Endothelial cell (in vitro differentiated cells): ENCODE measurements at places on chromosomes 11 and 22.

- DNase-seq, result no peak
These were observed 1335.9 kb downstream of the TBC1D22A start for GRCh38 chr22:48098243-48098920.

DNA sequence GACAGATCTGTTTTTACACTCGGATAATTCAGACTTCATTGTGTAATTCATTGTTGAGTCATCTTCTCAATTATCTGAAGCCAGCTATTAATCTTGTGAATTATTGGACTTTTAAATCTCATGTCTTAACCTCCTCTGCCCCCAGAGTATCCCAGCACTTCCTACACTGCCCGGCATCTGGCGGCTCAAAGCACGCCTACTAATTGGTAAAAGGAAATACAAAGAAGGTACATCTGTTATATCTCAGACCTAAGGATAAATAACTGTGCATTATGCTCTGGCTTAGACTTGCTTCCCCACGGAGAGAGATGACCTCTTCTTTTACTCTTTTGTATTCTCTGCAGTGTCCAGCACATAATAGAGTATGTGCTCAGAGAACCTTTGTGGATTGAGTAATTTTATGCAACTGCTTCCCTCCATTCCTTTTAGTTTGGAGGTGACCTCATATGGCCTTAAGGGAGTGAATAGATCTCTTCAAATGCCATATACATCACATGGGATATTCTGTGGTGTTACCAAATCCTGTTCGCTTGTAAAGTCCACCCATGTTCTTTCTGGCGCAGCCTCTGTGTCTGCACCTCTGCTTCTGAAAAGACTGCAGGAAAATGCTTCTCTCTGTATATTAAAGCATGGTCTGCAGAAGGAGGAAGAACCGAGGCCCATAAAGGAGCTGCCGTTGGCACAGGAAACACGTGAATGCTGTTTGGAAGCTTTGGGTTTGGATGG lies 125.6 kb upstream of the SORL1-AS1 start:
- no peak for DNase-seq

- no peak for DNase-seq
These were observed 149.4 kb downstream of the SNX19 start for GRCh38 chr11:130766650-130767565.

DNA sequence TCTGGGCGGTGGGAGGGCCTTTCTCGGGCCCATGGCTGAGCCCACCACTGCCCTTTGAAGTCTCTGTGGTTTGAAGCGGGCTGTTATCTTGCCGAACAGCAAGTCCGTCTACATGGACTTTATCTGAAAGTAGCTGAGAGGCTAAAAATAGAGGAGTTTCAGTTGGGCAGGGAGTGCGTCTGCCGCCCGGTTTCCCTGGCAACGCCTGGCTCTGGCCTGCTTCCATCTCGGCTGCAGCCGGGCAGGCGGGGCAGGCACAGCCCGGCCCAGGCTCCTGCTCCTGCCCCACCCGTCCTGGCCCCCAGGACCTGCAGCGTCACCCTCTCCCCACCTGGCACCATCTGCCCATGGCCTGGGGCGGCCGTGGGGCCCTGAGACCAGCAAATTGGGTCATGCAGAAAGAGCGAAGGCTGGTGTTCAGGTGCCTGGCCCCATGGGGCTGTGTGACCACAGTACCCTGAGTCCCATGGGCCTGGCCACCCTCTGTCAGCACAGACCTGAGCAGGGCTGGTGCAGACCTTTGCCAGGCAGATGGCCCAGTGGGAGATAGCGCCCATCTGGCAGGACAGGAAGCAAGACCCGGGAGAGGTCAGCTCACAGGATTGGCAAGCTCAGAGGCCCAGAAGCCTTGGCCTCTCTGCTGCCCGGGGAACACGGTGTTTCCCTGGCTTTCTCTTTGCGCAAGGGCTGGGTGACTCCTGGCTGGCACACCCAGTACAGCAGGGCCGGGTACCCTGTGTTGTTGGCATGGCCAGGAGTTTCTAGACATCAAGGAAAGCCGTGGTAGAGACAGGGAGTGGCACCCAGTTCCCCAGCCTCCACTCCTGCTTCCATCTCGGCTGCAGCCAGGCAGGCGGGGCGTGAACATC lies 79.1 kb upstream of the KCNQ1OT1 start:
- peak; percentile 2 for DNase-seq

DNA sequence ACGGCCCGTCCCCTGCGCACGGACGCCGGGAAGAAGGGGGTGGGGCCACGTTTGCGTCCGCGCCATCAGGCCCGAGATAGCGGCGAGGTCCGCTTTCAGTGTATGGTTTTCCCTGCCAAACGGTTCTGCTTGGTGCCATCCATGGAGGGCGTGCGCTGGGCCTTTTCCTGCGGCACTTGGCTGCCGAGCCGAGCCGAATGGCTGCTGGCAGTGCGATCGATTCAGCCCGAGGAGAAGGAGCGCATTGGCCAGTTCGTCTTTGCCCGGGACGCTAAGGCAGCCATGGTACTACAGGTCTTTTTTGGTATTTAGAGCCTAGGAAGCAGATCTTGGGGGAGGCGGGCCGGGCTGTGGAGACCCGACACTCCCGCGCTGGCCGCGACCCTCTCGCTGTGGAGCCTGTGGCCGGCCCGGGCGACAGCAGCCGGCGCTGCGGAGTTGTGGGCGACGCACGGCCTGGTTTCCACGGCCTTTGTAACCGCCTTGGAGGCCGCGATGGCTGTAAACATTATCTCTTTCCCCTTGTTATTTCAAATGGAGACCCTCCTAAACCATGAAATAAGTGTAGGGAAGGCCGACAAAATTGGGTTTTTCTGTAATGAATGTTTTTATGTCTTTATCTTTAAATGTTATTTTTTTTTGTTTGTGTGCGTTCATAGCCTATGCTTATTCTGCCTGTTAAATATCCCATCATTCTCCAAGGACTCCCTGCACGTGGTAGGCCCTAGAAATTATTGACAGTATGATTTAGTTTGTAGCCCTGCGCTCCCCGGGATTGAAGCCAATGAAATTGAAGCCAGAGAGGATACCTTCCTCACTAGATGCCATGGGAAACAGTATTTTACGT lies at the start of gene AASDHPPT:
Gene AASDHPPT, plus strand, starts transcription at position 54 of the 847 bp plus-strand sequence. Its CDS starts 49 bp downstream, at position 103.
- peak; percentile 54 for DNase-seq

DNA sequence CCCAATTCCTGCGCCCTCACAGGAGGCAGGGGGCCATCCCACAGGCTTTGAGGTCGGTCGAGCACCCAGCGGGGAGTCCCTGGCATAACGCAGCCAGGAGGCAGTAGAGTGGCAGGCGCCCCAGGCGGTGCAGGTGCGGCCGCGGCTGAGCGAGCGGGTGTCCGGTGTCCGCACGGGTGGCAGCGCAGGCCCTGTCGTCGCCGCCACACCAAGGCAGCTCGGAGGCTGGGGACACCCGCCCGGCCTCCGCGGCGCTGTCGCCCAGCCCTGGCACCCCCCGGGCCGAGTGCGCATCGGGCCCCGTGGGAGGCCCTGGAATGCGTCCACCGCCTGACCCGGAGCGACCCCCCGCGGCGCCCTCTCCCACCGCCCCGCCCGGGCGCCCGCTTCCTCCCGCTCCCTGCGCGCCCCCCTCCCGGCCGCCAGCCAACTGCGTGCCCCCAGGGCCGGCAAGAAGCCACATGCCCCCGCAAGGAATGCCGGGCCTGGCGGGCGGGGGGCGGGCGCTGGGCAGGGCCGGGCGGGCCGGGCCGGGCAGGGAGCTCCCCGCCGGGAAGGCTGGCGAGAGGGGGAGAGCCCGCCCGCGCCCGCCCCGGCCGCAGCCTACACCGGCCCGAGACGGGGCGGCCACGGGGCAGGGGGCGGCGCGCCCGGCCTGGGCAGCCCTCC lies 33.9 kb downstream of the PRDM11 start:
- DNase-seq, result peak; percentile 49

GRCh38 chr11:64352099-64352994 lies 6.6 kb upstream of the RPS6KA4 start:
- DNase-seq, result no peak

GRCh38 chr11:128399251-128400121 lies 187.9 kb downstream of the ETS1 start:
- no peak for DNase-seq

GRCh38 chr22:40973144-40973543 lies 22.0 kb downstream of the RBX1 start:
- DNase-seq, result no peak

DNA sequence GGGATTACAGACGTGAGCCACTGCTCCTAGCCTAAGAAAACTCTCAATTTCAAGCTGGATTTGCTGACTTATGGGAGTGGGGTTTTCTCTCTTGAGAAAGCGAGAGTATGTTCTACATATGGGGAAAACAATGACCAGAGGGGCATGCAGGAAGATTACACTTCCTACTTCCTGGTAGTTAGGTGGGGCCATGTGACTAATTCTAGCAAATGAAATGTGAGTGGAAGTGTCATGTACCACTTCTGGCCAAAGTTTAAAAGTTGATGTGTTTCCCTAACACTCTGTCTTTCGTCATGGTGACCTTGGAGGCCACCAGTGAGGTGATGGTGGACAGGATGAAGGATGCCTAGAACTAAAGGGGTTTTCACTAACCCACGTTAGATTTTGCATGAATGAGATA lies 50.5 kb downstream of the PARVG start:
- DNase-seq, result no peak

DNA sequence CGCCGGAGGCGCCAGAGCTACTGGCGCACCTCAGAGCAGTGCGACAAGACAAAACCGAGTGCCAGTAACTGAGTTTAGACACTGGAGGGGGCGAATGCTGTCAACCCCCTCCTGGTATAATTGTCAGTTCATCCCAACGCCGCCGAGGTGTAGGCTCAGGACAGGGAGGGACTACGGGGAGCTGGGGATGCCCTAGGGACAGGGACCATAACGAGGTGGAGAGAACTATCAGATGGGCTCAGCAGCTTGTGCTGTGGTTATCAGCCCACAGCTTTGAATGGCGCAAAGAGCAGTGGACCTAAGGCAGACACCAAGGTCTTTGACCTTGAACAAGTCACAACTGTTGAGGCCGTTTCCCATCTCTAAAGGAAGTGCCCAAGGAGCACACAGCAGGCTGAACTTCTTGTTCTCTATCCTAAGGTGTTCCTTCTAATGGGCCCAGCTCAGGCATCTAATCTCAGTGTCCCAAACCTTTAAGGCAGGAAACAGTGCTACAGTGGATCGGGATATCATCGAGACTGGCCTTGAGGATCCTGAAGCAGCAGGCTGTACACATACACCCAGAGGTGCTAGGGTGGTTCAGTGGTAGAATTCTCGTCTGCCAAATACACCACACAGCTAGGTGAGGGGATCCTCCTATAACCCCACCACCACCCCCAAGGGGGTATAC lies 958 bp upstream of the TUT1 start:
- no peak for DNase-seq

DNA sequence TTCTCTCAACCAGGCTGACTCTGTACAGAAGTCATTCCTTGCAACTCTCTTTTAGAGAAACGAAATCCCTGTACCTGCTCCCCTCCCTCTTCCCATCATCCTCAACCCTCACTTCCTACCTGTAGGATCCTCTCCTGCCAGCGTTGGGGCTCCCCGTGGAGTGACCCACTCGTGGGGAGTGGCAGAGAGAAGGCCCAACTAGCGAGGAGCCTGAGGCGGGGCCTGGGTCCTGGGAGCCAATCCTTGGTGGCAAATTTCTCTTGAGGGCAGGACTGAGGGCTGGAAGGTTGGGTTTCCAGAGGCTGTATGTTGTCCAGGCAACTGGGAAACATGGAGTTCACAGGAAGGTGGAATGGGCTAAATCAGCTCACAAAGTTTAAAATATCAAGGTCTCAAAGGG lies 10.4 kb downstream of the NHERF4 start:
- peak; percentile 58 for DNase-seq

DNA sequence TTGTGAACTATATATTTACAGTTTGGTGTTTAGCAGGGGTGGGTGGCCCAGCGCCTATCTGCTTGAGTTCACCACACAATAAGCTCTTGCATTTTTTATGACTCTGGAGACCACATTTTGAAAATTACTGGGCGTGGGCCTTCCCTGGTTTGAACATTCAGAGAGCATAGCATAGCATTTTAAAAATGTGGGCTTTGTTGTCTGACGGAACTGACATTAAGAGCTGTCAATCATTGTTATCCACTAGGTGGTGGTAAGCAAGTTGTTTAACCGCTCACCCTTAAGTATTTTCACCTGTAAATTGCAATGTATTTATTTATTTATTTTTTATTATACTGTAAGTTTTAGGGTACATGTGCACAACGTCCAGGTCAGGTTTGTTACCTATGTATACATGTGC lies 1.0 kb downstream of the NLRP14 start:
- DNase-seq, result no peak

DNA sequence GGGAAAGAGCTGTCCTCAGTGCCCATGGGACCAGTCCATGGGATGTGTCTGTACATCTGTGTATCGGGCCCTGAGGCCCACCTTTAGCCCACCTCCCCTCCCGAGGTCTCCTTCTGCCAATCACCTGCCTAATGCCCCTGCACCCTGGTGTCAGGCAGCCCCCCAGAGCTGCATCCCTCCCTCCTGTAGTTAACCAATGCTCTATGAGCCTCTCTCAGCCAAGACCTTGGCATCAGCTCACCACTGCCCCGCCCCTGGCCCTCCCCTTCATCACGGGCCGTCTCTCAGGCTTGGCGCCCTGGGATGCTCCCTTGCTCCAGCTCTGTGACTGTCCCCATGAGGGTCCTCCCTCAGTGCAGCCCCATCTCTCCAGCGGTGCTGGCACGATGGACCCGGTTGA lies 18.5 kb downstream of the MGAT3 start:
- no peak for DNase-seq

DNA sequence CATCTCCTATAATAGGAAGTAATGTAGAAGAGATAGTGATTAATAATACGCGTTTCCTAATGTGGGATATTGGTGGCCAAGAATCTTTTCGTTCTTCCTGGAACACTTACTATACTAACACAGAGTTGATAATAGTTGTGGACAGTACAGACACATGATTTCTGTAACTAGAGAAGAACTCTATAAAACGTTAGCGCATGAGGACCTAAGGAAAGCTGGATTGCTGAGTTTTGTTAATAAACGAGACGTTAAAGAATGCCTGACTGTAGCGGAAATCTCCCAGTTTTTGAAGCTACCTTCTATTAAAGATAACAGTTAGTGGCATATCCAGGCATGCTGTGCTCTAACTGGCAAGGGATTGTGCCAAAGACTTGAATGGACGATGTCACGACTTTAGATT lies 83.3 kb downstream of the GGT1 start:
- no peak for DNase-seq

DNA sequence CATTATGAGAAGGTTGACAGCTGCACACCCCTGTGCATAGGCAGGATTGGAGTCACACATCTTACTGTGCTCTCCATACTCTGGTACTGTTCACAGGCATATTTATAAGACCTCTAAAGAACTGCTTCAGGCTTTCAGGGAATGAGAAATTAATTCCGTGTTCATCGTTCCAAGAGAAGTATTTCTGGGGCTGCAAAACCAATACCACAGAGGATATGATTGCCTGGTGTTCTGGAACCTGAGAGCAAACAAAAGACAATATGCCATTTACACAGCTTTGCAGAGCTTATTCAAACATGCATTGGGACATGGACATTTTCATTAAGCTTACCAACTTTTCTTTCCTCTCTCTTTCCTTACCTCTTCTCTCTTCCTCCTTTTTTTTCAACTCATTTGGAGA lies 388.7 kb downstream of the NTM start:
- DNase-seq, result no peak

DNA sequence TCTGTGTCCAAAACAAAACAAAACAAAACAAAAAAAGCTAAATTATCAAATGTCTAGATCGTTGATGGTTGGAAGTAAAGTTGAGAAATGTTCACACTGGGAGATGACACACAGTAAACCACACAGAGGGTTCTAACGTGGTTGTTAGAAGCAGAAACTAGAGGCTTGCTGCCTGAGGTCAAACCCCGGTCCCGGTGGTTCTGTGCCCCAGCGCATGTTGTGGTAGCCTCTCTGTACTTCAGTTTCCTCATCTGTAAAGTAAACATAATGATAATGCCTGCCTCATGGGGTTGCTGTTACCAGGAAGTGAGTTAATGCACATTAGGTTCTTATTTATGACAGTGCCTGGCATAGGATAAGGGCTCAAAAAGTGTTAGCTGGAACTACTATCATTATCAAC lies 33.4 kb downstream of the PPARA start:
- DNase-seq, result no peak
